Right renal pelvis (tissue), 4 donors: ENCODE measurements at places on chromosomes 11 and 22. TPM values are rescaled to one million over a fixed set of nuclear protein-coding genes. Genes with fewer than 3 reads are reported as not detected.

The OR51I1 gene
- polyA plus RNA-seq, result not detected

The ZNF215 gene
- 3.6 TPM for polyA plus RNA-seq

The AGBL2 gene
- polyA plus RNA-seq, result 8.2 TPM

The HSPB2 gene
- 2.0 TPM for polyA plus RNA-seq

The LZTR1 gene
- polyA plus RNA-seq, result 55.0 TPM

The GALR3 gene
- polyA plus RNA-seq, result not detected

The SLC22A25 gene
- not detected for polyA plus RNA-seq

The OVOL1 gene
- 13.7 TPM for polyA plus RNA-seq

The KDELR3 gene
- 15.2 TPM for polyA plus RNA-seq

The STARD10 gene
- polyA plus RNA-seq, result 92.6 TPM

The SNAP29 gene
- polyA plus RNA-seq, result 33.3 TPM

The FADS2 gene
- polyA plus RNA-seq, result 110 TPM

The LINC01488 gene
- polyA plus RNA-seq, result not detected

The CSF2RB gene
- polyA plus RNA-seq, result 2.8 TPM

The GRAP2 gene
- polyA plus RNA-seq, result 2.6 TPM

The LMO1 gene
- 0.59 TPM for polyA plus RNA-seq

The GRIA4 gene
- 0.45 TPM for polyA plus RNA-seq

The EFCAB6 gene
- polyA plus RNA-seq, result 5.0 TPM

The PKNOX2 gene
- 13.3 TPM for polyA plus RNA-seq

The IFITM10 gene
- 0.15 TPM for polyA plus RNA-seq

The UPB1 gene
- polyA plus RNA-seq, result 0.79 TPM

The FIBIN gene
- 28.1 TPM for polyA plus RNA-seq

The MMP8 gene
- polyA plus RNA-seq, result not detected

The GNAZ gene
- 6.1 TPM for polyA plus RNA-seq

The LYVE1 gene
- 54.7 TPM for polyA plus RNA-seq

The FOLR2 gene
- polyA plus RNA-seq, result 11.7 TPM

The PRRG4 gene
- polyA plus RNA-seq, result 7.8 TPM

The DGCR6 gene
- polyA plus RNA-seq, result 10.7 TPM

The SCGB1A1 gene
- polyA plus RNA-seq, result not detected

The TBX10 gene
- polyA plus RNA-seq, result not detected

The TUG1 gene
- polyA plus RNA-seq, result 225 TPM

The FGF3 gene
- not detected for polyA plus RNA-seq
